ENCODE measurements at places on chromosomes 2 and 18. TPM values are rescaled to one million over a fixed set of nuclear protein-coding genes. Genes with fewer than 3 reads are reported as not detected.

DNA sequence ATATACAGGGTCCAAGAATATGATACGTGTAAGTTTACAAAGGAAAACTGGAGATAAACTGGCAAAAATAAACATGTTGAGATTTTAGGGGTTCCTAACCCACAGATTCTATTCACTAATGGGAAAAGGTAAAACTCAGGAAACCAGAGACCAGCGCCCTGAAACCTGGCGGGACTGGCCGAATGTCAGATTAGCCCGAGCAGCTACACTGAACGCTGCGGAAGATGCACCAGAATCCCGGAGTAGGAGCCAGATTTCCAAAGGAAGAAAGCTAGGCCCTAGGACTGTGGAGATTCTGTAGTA is 679 bp upstream of the WDR75 start:
- DNase-seq = no peak

PRSS56 gene
- not detected for total RNA-seq

DNA sequence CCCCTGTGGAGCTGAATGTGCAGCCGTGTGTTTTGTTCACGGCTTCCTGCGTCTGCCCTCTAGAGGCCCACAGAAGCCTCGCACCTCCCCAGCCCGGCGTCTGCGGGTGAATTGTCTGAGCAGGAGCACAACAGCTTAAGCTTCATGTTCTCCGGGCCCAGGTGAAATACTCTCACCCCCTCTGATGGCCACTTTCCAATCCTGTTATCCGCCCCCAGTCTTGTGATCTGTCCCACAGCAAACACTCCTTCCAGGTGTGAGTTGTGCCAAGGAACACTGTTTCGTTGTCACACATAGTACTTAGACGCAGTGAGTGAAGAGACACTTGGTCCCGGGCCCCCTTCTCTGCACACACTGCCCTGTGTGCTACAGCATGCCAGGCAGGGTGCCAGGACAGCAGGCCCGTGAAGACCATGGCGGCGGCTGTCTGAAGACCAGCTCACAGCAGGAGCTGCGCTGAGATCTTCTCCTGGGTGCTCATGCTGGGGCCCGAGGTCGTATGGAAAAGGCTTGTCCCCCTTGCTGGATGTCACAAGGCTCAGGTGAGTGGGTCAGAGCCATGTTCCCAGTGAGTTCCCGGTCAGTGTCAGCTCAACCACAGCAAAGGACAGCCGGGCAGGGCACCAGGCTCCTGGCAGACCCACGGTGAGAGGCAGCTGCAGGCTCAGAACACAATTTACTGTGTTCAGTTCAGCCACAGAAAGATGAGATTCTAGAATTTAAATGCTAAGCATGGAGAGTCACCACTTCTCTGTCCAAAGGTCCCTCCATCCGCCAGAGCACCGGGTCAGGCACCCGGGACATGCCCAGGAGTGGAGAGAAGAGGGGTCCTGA is 6.8 kb upstream of the PXDN start:
- no peak for DNase-seq

DNA sequence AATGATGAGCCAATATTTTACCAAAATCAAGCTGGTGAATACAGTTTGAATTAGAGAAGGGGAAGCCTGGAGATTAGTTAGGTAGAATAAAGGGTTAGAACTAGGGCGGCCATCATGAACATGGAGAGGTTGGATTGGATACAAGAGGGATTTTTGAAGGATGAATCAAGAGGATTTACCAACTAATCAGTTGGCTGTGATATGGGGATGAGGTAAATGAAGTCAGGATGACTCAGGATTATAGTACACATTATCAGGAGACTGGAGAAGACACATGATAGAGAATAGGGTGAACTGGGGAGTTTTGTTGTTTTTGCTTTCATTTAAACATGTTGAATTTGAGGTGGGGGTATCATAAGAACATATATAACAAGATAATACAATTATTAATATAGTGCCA is 73.8 kb upstream of the PROKR1 start:
- no peak for DNase-seq

DNA sequence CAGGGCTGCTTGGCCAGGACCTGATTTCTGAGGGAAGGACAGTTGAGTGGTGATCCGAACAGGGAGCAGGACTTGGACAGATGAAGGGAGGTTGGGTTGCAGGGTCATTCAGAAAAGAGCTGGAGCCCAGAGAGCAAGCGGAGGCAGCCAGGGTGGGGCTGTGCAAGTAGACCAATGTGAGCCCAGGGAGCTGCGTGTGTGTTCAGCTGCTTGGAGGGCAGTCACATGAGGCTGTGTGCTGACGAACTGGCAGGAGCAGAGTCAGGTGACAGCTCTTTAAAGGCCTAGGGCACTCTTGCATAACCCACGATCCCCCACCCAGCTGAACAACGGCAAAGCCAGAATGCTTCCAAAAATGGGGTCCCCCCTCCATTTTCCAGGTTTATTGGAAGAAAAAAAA is 4.6 kb upstream of the MLPH start:
- DNase-seq = no peak

CYRIA gene
- total RNA-seq = 37.4 TPM

DNA sequence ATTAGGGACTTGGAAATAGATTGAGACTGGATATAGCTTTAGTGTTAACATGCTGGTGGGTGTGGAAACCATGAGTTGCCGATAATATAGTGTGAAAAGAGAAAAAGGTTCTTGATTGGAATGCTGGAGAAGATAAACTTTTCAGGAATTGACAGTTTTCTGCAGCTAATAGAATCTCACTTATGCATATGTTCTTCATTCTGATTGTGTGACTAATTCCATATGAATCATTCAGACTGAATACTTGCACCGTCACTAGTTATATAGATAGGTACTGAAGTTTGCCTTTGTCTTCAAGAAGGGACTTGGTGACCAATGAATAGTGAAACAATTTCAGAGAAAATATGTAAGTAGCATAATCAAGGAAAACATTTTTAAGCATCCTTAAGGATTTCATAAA is 225.7 kb upstream of the FOSL2 start:
- no peak for DNase-seq

DNA sequence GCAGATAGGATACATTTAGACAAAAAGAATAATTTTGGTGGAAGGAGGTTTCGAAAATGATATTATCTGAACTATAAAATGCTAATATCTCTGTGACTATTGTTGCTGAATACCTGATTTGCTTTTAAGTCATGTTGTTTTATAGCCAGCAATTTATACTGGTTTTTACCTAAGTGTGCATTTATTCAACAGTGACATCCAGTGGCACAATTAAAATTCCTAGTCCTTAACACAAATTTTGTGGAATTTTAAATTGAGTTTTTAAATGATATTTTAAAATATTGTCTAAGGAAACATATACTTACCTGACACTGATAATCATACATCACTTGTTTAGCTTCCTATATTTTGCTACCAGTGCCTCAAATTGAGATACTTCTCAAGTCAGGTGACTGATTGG is 144.8 kb downstream of the ARHGAP28 start:
- DNase-seq = no peak

DNA sequence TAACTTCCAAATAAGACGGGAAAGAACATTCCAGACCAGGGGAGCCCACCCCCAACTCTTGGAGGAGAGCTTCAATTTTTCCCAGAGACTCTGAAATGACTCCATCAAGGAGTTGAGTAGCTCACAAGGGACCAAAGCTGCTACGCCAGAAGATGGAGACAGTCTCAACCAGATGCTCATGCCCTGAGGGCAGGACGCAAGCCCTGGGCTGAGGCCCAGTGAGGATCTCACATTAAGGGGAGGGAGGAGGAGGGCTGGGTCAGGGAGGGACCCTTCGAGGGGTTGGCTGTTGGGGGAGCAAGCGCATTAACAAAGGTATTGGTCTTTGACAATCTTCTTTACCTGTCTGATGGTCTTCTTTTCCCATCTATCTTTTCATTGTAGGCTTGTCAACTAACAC is 141.3 kb upstream of the SLC1A4 start:
- DNase-seq = no peak

DNA sequence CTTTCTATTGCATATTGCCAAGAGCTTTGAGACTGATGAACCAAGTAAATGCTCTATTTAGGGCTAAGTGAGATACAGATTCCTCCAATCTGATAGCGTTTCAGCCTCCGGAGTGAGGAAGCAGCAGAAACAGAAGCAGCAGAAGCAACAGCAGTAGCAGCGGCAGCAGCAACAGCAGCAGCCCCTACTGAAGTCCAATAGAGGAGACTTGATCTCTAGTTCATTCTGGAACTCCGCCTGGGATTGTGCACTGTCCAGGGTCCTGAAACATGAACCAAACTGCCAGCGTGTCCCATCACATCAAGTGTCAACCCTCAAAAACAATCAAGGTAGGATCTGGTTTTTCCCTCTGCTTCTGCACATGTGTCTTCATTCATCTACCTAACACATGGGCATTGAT is at the start of gene DPP10:
Gene DPP10 (plus strand): TSS at position 132 of the 400 bp plus-strand sequence.
- DNase-seq = no peak

DNA sequence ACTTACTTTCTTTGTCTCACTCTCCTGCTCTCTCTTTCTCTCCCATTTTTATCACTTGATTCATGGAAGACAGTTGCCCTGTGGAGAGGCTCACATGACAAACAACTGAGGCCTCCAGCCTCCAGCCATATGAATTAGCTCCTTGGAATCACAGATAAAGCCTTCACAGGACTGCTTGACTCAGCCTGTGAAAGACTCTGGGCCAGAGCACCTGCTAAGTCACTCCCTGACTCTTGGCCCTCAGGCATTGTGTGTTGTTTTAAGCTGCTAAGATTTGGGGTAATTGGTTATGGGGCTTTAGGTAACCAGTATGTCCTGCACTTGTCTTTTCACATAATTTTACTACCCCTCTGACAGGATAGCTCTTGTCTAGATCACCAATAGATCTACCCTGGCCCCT is 334.9 kb downstream of the SOX11 start:
- no peak for DNase-seq

DNA sequence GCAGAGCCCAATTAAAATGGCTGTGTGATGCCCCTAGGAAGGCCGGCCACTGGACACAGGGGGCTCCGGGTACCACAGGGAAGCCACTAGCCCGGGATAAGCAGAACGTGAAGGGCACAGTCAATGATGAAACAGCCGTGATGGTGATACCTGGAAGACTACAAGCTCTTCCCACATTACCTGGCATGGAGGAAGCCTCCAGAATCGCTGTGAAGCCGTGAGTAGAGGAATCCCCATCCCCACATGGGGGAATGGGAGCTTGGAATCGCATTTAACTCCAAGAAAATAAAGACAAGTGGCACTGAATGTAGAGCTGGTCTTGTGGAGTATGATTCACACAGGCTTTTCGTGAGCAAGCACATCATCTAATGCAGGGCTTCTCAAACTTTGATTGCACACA is 16.1 kb downstream of the GALNT14 start:
- DNase-seq = no peak

Data from natural killer cell (primary cell).